ENCODE measurements at places on chromosomes 2 and 18. TPM values are rescaled to one million over a fixed set of nuclear protein-coding genes. Genes with fewer than 3 reads are reported as not detected.

DNA sequence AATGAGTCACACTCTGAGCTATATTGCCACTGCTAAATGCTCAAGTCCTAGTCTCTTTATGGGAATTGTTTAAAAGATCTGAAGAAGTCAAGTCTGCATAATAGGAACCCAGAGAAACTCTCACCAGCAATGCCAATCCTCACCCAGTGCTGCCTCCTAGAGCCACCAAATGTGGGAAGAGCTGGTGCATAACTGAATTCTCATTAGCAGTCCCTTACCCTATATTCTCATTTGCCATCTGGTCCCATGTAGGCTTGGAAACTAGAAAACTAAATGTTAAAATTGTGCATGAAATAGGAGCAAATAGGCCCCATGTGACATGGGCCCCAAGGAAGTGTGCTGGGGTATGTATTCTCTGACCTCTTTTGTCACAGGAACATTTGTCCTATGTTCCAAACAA is 224.4 kb upstream of the SMAD2 start:
- no peak overlapping the region for H3K4me3 ChIP-seq
- no peak for DNase-seq
- H3K27ac ChIP-seq, result no peak overlapping the region
- peaks cover 26% of the 10 kb centered on the region for H3K4me1 ChIP-seq

DNA sequence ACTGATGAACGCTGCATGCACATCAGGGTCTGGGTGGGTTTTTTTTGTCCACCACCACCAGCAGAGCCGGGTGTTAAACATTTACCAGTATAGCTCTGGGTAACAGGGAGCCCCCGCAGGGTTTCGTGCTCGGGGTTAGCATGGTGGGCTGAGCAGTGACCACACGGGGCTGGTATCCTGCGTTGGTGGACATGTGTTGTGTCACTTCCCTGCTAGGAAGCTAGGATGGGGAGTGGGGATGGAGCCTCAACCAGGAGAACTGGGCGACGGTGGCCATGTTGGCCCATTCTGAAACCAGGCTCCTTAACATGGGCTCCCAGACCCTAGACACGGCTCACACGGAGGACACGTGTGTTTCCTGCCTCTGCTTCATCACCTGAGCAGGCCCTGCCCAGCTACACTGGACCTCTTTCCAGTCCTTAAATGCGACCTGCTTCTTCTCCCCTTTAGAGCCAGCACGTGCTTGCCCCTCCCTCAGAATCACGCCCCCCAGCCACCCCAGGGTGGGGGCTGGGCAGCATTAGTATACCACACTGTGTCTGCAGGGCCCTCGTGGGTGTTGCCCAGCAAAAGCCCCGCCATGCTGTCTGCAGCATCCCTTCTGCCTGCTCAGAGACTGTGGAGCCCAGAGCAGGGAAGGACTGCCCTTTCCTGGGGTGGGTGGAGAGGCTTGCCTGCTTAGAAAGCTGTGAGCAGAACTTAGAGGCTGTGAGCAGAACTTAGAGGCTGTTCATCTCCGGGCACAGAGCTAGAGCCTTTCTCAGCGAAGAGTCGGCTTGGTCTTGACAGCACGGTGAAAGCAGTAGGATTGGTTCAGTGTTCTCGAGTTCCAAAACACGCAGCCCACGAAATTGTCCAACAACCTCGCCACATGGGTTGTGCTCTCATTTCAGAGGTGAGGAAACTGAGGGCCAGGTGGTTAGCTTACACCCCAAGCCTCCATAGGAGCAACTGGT is 142.1 kb downstream of the KLHL29 start:
- peaks cover 16% of the 10 kb centered on the region for H3K4me1 ChIP-seq
- no peak overlapping the region for H3K4me3 ChIP-seq
- H3K36me3 ChIP-seq, result no peaks in the 10 kb centered on the region
- no peaks in the 10 kb centered on the region for H3K27me3 ChIP-seq

- no peak for DNase-seq
- no peaks in the 10 kb centered on the region for H3K27me3 ChIP-seq
- no peak overlapping the region for H3K4me3 ChIP-seq
- H3K4me1 ChIP-seq, result no peaks in the 10 kb centered on the region
- no peaks in the 10 kb centered on the region for H3K36me3 ChIP-seq
Measured at GRCh38 chr2:17971531-17972125, 93.2 kb downstream of the KCNS3 start.

- no peak overlapping the region for H3K4me3 ChIP-seq
- no peaks in the 10 kb centered on the region for H3K27me3 ChIP-seq
- H3K4me1 ChIP-seq, result peaks cover 10% of the 10 kb centered on the region
- no peak for DNase-seq
- no peak overlapping the region for H3K27ac ChIP-seq
- no peaks in the 10 kb centered on the region for H3K36me3 ChIP-seq
Measured at GRCh38 chr2:107411267-107411666, 415.4 kb upstream of the RGPD4 start.

DNA sequence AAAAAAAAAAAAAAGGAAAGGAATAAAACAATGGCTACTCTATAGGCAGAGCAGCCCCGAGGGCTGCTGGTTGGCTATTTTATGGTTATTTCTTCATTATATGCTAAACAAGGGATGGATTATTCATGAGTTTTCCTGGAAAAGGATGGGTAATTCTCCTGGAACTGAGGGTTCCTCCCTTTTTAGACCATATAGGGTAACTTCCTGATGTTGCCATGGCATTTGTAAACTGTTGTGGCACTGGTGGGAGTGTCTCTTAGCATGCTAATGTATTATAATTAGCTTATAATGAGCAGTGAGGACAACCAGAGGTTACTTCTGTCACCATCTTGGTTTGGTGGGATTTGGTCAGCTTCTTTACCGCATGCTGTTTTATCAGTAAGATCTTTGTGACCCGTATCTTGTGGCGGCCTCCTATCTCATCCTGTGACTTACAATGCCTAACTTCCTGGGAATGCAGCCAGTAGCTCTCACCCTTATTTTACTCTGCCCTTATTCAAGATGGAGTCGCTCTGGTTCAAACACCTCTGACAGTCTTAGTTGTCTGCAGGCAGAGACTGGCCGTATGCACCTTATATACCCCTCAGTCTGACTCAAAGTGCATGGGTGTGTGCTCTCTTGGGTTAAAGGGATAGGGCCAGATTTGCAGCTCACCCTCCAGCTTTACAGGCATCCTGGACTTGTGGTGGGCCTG is 57.7 kb downstream of the HAUS1 start:
- H3K4me3 ChIP-seq, result no peak overlapping the region
- H3K27ac ChIP-seq, result no peak overlapping the region
- no peak for DNase-seq

DNA sequence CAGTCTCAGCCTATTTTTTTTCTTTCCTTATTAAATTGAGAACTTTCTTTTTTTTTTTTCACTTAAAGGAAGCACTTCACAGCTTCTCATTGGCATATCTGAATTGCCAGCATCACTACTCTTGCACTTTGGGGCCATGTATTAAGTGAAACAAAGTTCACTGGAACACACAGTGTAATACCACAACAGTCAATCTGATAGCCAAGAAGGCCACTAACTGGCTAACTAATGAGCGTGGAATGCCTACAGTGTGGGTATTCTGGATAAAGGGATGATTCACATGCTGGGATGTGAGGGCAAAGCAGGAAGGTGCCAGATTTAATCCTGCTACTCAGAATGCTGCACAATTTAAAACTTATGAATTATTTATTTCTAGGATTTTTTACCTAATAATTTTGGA is 11.7 kb upstream of the C18orf63 start:
- H3K4me3 ChIP-seq, result no peak overlapping the region
- no peaks in the 10 kb centered on the region for H3K36me3 ChIP-seq
- H3K27me3 ChIP-seq, result no peaks in the 10 kb centered on the region
- no peak overlapping the region for H3K27ac ChIP-seq

DNA sequence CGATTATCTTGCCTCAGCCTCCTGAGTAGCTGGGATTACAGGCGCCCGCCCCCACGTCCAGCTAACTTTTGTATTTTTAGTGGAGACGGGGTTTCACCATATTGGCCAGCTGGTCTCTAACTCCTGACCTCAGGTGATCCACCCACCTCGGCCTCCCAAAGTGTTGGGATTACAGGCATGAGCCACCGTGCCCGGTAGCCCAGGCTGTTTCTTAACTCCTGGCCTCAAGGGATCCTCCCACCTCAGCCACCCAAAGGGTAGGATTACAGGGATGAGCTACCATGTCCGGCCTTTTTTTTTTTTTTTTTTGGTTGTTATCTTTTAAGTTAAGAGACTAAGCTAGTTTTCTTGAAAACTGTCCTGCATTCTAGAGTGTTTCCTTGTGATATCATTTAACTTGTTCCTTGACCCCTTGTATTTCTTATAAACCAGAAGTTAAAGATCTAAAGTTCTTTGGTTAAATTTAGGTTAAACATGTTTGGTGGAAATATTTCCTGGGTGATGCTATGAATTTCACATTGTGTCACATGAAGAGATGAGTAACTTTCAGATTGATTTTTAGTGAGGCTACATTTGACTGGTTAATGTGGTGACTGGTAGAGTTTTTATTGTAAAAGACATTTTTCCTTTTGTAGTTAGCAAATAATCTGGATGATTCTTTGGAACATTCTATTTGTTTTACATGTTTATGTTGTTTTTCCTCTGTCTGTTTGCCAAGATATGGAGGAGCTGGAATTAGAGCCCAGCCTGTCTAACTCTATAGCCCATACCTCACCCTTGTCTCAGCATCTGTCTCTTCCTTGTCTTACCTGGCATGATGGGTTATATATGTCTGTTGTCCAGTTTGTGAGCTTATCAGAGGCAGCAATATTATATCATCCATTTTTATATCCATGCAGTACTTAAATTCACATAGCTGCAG is 5.2 kb downstream of the NCAPH start:
- H3K27ac ChIP-seq, result no peak overlapping the region
- H3K27me3 ChIP-seq, result no peaks in the 10 kb centered on the region
- H3K36me3 ChIP-seq, result no peaks in the 10 kb centered on the region

GRCh38 chr2:69589973-69590652 is 53.4 kb downstream of the AAK1 start:
- H3K4me1 ChIP-seq, result peaks cover 77% of the 10 kb centered on the region
- no peaks in the 10 kb centered on the region for H3K27me3 ChIP-seq
- no peak overlapping the region for H3K4me3 ChIP-seq
- DNase-seq, result no peak

GRCh38 chr2:231932985-231933915 is 7.1 kb upstream of the NPPC start:
- no peaks in the 10 kb centered on the region for H3K27me3 ChIP-seq
- H3K27ac ChIP-seq, result no peak overlapping the region
- H3K4me3 ChIP-seq, result no peak overlapping the region
- H3K36me3 ChIP-seq, result no peaks in the 10 kb centered on the region
- H3K4me1 ChIP-seq, result no peaks in the 10 kb centered on the region

- H3K4me3 ChIP-seq, result no peak overlapping the region
- H3K27ac ChIP-seq, result no peak overlapping the region
- no peaks in the 10 kb centered on the region for H3K27me3 ChIP-seq
- DNase-seq, result no peak
- no peaks in the 10 kb centered on the region for H3K36me3 ChIP-seq
Measured at GRCh38 chr2:127379712-127380355, 7.9 kb downstream of the MAP3K2 start.

DNA sequence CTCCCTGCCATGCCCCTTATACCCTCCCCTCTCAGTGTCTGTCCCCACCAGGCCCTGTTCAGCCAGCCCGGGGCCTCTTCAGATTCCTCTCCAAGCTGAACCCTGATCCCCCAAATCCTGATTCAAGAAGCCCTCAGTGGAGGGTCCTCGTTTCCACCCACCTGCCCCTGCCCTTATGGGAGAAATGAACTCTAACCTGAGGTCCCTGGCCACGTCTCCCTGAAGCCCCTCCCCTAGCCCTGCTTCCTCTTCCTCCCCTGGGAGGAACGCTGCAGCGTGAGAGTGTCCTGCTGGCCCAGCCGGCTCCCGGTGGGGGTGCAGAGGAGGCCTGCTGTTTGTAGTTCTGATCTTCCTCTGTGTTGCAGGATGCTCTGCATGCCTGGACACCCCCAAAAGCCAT is 56.7 kb upstream of the GLI2 start:
- H3K4me3 ChIP-seq, result no peak overlapping the region
- H3K36me3 ChIP-seq, result no peaks in the 10 kb centered on the region
- H3K27ac ChIP-seq, result peak overlapping the region; percentile 78
- DNase-seq, result no peak
- H3K27me3 ChIP-seq, result no peaks in the 10 kb centered on the region

DNA sequence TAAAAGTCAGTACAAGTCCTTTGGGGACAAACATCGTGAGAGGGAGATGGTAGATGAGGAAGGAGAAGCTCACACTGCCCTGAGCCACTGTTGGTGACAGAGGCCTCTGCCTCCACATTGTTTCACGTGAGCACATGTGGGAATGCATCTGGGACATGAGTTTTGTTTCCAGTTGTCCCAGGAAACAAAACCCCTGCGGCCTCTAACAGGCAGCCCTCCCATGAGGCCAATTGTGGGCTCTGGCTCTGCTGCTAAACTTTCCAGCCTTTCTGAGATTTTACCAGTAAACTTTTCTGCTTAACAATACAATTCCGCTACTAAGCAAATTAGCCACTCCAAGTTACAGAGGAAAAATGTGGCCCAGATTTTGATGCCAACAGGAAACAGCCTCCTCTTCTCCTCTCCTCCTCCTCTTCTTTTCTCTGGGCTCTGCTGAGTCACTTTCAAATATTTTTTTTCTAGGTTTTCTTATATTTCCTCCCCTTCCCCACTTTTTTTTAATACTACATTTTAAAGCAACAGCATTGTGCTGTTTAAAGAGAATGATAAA is 23.4 kb upstream of the LRRC30 start:
- no peak overlapping the region for H3K4me3 ChIP-seq
- peaks cover 47% of the 10 kb centered on the region for H3K4me1 ChIP-seq
- H3K27ac ChIP-seq, result peak overlapping the region; percentile 41
- H3K36me3 ChIP-seq, result no peaks in the 10 kb centered on the region
- peak; percentile 33 for DNase-seq

DNA sequence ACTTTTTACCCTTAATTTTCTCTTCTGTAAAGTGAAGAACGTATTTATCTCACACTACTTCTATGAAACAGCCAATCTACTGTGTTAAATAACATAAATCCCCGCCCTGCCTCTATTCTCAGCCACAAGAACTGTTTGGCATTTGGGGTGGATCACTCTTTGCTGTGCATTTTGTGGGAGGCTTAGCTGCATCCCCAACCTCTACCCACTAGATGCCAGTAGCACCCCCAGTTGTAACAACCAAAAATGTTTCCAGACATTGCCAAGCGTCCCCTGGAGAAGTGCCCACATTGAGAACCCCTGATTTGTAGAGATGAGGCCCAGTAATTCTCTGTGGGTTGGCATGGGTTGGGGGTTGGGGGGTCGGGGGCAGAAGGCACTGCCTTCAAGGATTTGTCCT is 94.7 kb upstream of the BOD1L2 start:
- no peaks in the 10 kb centered on the region for H3K4me1 ChIP-seq
- DNase-seq, result no peak

GRB14 gene
- 19.3 TPM for total RNA-seq

PROM2 gene
- total RNA-seq, result 16.7 TPM

ZSWIM2 gene
- total RNA-seq, result not detected

RETSAT gene
- total RNA-seq, result 209 TPM

LBX2 gene
- 0.50 TPM for total RNA-seq

RAB17 gene
- total RNA-seq, result 58.3 TPM

LYG1 gene
- 1.8 TPM for total RNA-seq

METTL4 gene
- total RNA-seq, result 21.8 TPM

LDLRAD4 gene
- 23.7 TPM for total RNA-seq

PSD4 gene
- 136 TPM for total RNA-seq

COL3A1 gene
- 36.4 TPM for total RNA-seq

ACMSD gene
- not detected for total RNA-seq

Measured in thyroid gland (tissue), 4 donors.